ENCODE measurements at places on chromosomes 7 and 10.

DNA sequence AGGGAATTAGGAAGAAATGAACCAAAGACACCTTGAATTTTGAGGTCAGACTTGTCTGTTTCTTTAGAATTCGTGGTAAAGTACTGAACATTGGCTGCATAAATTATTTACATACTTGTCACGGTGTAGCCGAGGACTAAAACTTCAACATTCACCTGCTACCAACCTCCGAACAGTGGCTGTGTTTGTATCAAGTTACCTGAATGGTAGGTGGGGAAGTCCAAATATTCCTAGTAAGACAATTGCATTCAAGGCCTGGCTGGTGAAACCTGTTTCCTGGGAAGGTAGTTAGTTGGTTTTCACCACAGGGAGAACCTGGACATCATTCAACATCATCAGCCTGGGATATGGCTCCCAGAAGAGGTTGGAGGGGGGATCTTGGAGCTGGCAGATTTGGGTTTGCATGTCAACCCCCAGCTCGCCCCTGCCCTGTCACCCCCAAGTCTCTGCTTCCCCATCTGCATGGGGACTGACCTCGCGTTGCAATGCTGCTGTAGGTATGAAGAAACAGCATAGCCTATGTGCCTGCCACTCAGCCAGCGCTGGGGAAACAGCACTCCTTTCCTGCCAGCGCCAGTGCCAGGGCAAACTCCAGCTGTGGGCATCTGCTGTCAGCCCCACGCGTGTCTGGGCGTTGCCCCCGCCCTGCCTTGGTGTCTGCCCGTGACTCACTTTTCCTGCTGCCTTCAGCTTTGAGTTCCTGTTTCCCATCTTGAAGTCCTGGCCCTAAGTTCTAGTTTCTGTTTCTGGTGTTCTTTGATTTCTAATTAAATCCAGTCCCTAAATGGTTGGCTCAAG is 12.7 kb upstream of the LARP4B start:
- no peak for DNase-seq

DNA sequence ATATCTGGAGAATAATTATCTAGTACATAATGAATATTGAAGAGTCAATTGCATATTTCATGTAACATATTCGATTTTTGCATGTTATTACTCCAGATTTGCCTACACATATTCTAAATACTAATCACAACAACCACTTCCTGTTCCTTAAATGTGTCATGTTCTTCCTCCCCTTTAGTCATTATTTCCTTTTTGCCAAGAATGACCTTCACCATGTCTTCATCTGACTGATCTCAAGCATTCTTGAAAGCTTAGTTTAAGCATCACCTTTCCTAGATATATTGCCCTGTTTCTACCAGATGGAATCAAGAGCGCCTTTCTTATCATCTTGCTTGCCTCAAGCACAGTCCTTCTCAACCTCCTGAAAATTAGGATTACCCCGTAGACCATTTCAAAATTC is 23.5 kb upstream of the MEOX2 start:
- DNase-seq = no peak

DNA sequence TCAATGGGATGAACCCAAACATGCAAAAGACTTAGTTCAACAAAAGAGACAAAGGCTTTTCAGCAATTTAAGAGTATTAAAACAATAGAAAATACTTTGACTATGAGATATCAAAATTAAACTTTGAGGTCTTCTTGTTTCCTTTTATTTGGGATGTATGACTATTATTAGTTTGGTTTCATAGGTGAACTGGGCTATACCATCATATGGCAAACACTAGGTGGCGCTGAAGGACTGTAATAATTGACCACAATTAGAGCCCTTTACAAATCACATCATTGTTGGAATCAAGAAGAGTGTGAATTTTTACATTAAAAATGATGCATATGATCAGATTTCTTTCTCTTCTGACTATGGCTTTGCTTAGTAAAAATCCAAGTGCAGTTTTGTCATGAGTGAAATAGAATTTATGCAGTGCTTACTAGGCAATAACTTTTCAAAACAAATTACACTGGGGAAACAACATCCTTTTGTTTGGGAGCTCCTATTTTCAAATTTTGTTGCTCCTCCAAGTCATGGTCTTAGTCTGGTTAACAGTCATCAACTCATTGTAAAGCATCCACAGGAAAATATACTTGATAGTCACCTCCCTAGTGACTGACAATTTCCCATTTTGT is 14.7 kb upstream of the NXPH1 start:
- DNase-seq = no peak

GRCh38 chr10:117134306-117135025 is 3.6 kb downstream of the VAX1 start:
- DNase-seq = no peak

GRCh38 chr10:35398908-35399307 is 62.6 kb downstream of the CCNY start:
- DNase-seq = no peak

DNA sequence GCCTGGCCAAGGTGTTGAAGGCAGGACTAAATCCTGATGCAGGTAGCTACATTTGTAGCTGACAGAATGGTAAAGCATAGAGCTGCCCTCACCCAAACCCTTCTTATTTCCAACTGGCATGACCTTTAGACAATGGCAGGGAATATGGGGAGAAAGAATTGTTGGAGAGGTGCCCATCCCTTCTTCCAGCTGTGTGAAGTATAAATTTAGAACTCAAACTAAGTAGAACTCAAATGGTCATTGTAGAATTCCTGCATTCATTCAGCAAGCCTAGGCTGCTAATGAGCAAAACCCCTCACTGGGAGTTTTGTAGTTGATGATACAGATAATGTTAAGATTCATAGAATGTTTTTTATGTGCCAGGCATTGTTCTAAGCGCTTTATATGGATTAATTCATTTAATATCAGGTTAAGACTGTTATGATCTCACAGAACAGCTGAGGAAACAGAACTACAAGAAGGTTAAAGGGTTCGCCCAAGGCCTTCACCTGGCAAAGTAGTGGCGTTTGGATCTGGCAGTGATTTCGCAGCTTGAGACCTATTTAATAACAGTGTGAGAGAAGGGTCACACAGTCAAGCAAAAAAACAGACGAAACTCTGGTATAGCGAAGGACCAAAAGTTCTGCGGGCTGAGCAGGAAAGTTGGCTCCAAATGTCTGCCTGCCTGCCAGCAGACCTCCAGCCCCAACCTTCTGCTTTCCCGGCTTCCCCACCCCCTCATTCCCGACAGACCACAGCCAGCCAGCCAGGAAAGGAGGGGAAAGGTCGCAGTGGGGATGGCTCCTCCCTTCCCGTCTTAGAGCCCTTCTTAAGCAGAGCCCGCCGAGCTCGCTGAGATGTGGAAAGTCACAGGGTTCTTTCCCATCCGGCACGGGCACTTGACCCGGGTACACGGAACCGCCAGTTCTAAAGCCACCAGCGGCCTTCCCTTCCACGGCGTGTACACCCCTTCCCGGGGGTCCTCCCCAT is 1.6 kb upstream of the HILPDA start:
- no peak for DNase-seq

- DNase-seq = no peak
These were observed 13.0 kb downstream of the DOCK1 start for GRCh38 chr10:126917975-126918908.

DNA sequence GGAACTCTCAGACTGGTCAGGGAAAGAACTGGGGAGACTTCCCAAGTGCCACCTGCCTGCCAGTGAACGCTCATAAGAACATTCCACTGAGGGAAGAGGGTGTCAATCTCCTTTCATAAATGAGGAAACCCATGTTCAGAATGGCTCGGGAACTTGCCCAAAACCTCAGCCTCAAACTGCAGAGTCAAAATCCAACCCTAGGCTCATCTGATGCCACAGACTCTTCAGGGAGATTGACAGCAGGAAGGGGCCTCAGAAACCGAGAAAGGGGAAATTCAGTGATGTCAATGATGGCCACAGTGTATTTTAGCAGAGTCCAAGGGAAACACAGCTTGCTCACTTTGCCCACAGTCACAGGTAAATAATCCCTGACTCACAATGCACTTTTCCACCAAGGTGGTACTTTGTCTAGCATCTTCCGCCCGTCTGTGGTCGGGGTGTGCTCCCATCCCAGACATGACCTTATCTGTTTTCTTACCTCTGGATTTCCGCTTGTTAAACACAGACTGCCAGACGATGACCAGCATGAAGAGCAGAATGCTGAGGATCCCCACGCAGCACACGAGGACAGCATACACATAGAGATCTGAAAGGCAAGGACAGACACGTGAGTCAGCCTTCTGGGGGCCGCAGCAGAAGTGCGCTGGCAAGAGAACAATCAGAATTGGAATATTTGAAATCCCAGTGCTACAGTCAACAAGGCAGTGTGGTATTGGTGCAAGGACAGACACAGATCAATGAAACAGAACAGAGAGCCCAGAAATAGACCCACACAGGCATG is 38.4 kb downstream of the VSTM4 start:
- DNase-seq = no peak

GRCh38 chr7:113582471-113582870 is 336.3 kb downstream of the PPP1R3A start:
- no peak for DNase-seq

DNA sequence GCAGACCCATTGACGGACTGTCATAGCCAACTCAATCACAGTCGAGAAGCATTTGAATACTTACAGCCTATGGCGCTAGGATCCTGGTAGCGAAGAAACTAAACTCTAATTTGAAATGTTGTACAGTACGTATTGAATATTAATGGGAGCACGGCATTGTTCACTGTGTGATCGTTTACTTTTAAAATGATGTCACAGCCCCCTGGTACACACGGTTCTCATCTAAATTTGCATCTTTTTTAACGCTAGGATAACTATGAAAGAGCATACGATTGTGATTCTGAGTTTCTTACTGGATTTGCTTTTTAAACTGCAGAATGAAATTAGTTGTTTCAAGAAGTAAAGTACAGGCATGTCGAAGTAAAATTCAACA is 895 bp upstream of the NAPEPLD start:
- DNase-seq = no peak

DNA sequence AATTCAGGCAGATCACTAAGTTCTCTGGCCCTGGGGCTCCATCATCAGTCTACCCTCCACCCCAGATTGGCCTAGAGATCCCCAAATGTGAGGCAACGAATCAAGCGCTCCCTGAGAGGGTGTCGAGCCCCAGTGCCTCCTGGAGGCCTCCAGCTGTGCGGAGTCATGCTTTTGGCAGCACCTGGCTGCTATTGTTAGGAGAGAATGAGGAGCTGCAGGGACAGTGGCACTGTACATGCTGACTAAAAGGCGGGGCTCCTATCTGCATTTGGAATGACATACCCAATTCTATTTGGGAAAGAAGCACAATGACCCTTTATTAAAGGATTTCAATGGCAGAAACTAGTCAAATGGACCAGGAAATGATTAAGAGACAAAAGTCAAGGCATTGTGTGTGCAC is 161.8 kb downstream of the DPY19L1 start:
- DNase-seq = no peak

GRCh38 chr7:110888641-110889040 is 202.3 kb upstream of the LRRN3 start:
- no peak for DNase-seq

GRCh38 chr7:37084303-37084702 is 360.0 kb upstream of the AOAH start:
- no peak for DNase-seq

- no peak for DNase-seq
These were observed 211.7 kb downstream of the CCSER2 start for GRCh38 chr10:84540022-84540616.

DNA sequence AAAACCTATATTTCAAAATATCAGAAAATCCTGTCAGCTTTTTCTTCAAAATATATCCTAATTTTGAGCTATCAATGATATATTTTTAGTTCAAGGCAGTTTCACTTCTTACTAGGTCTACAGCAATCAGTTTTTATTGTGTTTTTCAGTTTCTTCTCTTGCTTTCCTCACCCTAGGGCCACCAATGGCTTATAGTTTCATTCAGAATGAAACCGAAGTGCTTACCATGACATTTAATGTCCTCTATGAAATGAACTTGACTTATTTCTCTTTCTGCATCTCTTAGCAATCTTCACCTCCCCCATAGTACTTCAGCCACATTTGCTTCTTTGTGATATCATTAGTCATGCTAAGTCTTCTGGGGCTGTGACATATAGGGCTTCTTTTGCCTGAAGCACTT is 100.3 kb downstream of the ARL5B start:
- DNase-seq = no peak

DNA sequence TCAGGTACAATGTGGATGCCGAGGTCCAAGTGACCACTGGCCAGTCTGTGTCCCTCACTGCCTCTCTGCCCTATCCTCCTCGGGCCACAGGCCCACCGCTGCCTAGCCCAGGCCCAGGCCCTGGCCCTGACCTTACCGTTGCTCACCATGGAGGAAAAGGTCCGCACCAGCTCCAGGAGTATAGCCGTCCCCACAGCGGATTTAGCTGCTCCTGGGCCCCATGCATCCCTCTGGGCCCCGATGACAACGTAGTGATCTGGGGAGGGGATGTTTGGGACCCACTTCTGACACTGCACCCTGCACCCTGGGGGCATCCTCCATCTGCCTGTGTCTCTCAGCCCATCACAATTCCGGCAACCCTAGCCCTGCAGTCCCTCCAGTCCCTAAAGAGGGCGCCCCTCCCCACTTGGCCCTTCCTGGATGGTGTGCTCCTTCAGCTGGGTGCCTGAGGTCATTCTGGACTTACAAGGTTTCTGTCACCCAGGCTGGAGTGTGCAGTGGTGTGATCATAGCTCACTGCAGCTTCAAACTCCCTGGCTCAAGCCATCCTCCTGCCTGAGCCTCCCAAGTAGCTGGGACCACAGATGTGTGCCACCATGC is 12.1 kb downstream of the TFR2 start:
- no peak for DNase-seq

- no peak for DNase-seq
These were observed 64.3 kb downstream of the ABCB4 start for GRCh38 chr7:87411186-87411585.

DNA sequence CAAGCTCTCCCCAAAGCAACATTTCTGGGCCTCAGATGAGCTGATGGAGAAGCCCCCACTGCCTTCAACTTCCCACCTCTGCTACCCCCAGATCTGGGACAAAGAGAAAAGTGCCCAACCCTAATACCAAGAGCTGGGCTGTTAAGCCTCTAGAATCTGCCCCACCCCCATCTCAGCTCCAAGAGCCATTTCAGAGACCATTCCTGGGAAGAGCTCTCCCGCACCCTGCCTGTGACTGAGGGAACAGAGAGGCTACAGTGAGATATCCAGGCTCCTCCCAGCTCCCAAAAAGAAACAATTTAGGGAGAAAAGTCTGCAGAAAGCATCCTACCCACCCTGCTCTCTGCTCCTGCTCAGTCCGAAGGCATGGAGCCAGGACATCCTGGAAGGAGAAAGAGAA is 2.5 kb upstream of the KCNH2 start:
- DNase-seq = no peak

GRCh38 chr10:110168601-110169481 is 38.6 kb upstream of the MXI1 start:
- DNase-seq = no peak

GRCh38 chr10:132566892-132567291 is 29.3 kb downstream of the INPP5A start:
- DNase-seq = no peak
